NCI-H1092 (cell line): ENCODE measurements at places on chromosomes 3 and 15.

GRCh38 chr15:41443275-41443674, 26.4 kb downstream of the RTF1 start:
- DNase-seq, result no peak

DNA sequence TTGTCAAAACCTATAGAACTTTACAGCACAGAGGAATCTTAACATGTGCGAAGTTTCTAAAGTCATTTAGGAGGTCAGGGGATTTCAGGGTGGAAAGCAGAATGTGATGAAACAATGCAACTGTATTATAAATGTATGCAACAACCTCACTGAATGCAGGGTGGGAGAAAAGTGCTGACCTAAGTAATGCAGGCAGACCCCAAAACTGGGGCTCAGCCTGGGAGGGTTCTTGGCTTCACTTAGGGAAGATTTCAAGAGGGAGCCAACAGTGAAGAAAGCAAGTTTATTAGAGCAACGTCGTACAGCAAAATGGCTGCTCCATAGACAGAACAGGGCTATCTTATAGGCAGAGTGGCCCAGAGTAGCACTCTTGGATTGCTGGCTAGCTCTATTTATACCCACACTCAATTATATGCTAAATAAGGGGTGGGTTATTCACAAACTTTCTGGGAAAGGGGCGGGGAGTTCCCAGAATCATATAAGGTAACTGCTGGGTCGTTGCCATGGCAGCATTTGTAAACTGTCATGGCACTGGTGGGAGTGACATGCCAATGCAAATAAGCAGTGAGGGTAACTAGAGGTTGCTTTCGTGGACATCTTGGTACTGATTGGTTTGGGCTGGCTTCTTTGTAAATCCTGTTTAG, 14.2 kb upstream of the CAND2 start:
- no peak for DNase-seq

DNA sequence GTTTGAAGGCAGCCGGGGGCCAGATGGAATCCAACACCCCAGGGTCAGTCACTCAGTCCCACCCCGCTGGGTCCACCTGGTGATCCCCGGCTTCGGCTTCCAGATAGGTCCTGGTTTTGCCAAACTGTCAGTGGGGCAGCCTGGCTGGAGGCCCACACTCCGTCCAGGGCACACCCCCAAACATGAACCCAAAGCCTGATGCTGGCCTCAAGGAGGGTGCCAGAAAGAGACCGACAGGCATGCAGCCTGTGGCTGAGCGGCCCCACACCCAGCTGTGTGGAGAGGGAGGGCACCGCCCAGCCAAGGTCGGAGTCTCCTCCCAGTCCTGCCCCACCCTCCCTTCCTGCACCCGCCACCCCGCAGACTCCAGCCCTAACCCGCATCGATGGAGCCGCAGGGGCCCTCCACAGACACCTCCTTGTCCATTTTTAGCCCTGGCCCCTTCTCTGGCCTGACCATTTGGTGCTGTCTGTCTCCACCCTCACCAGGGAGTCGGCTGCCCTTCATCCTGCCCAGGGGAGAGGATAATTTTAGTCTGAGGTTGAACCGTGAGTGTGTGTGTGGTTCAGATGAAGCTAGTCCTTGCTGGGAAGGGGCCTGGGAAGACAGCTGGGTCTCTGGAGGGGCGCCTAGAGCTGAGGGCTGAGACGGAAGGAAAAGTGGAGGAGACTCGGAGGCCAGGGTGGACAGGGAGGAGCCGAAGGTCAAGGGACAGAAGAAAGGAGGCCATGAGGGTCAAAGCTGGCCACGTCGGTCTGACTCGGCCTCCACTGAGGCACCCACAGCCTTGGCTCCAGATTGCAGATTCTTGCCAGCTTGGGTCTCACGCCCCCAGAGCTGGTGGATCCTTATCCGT, 23.1 kb downstream of the TNK2 start:
- DNase-seq, result no peak

DNA sequence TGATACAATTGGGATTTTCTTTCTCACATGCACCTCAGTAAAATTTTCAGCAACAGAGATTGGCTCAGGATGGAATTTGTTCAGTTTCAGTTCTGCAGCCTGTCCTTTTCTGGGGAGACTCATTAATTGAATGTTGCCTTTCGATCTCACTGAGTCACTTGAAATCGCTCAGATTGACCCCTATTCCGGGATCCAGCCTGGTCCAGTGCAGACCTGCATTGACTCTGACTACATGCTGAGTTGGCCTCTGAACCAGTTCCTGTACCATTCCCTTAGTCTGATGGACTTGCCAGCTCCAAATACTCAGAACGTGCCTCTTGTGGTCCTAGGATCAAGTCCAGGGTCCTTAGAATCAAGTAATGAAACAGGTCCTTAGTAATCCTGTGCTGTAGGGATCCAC, 9.4 kb downstream of the IGF1R start:
- no peak for DNase-seq

DNA sequence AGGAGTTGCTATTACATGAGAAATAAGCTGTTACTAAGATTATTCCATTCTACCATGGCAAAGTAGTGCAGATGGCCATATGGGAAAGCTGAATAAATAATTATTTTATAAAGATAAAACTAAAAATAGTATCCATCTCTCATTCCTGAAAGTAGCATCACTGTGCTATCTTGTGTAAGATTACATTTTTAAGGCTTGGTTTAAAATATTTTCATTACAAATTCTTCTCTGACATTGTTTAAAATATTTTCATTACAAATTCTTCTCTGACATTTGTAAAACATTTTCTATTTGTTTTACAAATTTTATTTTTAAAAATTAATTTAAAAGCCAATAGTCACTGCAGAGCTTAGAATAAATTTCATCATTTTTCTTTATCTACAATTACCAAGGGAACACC, 665.5 kb upstream of the NAALADL2 start:
- no peak for DNase-seq

GRCh38 chr15:70376929-70377691, 279.4 kb upstream of the TLE3 start:
- DNase-seq, result peak; percentile 33

DNA sequence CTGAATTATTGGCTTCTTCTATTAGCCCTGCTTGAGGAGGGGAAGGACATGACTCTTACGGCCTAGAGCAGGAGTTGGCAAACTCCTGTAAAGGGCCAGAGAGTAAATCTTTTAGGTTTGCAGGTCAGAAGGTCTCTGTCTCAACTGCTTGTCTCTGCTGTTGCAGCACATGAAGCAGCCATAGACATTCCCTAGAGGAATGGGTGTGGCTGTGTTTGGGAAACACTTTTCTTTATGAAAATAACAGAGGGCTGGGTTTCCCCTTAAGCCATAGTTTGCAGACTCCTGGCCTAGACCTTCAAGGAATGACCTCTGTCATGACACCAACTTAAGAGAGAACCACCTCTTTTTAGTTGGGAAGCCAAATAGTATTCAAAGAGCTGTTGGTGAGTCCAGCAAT, 10.3 kb downstream of the TRAK1 start:
- no peak for DNase-seq

DNA sequence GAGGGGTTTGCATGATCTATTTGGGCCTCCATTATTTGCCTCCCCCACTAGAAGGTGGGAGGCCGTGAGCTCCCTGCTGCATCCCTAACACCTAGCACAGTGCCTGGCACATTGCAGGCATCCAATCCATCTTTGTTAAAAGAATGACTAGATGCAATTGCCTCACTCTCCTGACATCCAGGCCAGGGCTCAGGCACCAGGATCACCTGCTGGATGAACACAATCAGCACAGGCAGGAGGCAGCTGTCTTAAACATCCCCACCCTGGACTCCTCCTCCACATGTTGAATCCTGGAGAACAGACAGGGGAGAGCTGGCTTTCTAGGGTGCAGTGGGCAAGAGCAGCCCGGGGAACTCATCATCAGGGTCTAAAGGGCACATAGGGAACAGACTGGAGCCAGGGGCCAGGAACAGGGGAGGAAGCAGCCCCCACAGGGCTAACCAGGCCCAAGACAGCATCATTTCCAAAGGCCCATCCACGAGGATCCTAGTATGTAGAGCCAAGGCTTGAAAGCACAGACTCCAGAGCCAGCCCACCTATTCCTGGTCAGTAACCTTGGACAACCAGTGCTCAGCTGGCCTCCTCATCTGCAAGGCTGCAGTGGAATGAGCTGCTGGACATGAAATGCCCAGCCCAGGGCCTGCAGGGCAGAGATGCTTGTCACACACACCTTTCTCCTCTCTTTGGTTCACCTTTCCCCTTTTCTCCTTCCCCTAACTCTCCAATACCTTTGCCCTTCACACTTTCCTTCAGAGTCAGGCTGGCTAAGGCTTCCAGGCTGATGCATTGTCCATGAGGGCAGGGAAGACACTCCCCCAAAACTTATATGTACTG, 254.4 kb upstream of the TLE3 start:
- no peak for DNase-seq

DNA sequence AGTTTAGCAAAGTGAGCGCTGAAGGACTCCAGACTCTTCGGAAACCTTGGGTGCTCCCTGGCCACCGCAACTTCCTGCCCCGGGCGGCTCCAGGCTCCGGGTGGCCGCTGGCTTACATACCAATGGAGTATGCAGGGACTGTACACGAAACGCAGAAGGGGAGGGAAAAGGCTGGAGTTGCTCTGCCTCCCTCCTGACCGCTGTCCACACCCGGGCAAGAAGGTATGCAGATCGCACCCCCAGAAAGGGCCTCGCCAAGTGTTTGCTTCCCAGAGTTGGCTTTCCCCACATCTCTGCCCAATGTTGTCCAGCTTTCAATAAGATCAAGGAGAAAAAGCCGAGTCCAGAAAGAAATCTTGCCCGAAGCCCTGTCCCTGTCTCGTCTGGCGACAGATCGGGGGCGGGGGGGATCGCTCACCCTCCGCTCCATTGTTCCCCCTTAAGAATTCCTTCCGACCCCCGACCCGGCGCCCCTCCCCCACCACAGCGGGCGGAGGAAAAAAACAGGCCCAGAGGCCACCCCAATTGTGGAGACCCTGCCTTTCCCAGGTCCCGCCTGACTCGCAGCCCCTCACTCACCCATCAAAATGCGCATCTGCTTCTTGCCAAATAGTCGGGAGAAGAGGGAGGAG, 533 bp downstream of the ARF4 start:
- DNase-seq, result no peak

DNA sequence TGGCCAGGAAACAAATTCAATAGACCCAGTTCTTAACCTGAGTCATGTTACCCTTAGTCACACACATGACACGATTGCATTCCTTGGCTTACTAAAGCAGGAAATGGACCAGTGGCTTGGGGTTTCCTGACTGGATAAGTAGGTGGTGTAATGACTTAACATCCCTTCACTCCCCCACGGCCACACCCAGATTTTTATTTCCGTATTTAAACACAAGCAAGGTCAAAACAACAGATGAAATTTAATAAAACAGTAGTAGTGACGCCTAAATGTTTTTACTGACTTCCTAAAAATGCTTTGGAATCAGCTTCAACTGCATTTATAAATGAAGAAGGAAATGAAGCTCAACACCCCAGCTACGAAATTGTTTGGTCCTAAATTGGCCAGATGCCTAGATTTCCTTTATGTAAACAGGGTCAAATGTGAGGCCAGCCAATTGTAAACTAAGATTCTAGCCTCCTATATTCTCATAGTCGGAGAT, 324.3 kb downstream of the CHST2 start:
- DNase-seq, result no peak

GRCh38 chr3:10528046-10528445, 22.7 kb upstream of the ATP2B2 start:
- no peak for DNase-seq

GRCh38 chr3:197333901-197334639, 35.7 kb upstream of the DLG1 start:
- DNase-seq, result no peak

DNA sequence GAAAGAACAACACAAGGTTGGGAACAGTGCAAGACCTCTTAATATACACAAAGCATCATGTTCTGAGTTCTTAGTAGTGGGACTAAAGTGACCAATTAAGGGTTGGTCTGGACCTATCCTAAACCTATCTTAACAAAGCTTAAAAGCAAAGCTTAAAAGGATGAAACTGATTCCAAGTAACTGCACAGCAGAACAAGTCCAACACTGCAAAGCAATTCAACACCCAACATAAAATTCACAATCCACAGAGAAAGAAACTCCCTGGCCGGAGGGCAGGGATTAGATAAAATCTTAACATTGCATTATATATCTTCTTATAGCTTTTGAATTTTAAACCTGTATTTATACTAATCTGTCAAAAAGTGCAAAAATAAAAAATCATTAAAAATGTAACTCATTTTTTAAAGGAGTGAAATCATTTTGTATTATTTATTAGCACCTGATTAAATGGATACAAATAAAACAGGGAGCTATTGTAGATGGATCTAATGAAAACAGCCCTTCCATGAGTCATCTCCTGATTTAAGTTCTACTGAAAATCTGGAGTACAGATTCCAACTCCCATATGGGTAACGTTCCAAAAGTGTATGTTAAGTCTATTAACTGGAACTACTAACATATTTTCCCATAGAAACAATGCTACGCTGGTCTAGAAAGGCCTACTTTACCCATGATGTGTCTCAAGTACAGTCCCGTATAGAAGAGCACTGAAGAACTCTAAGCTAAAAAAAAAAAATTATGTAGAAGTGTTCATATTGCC, 34.9 kb downstream of the PIK3R4 start:
- DNase-seq, result no peak

DNA sequence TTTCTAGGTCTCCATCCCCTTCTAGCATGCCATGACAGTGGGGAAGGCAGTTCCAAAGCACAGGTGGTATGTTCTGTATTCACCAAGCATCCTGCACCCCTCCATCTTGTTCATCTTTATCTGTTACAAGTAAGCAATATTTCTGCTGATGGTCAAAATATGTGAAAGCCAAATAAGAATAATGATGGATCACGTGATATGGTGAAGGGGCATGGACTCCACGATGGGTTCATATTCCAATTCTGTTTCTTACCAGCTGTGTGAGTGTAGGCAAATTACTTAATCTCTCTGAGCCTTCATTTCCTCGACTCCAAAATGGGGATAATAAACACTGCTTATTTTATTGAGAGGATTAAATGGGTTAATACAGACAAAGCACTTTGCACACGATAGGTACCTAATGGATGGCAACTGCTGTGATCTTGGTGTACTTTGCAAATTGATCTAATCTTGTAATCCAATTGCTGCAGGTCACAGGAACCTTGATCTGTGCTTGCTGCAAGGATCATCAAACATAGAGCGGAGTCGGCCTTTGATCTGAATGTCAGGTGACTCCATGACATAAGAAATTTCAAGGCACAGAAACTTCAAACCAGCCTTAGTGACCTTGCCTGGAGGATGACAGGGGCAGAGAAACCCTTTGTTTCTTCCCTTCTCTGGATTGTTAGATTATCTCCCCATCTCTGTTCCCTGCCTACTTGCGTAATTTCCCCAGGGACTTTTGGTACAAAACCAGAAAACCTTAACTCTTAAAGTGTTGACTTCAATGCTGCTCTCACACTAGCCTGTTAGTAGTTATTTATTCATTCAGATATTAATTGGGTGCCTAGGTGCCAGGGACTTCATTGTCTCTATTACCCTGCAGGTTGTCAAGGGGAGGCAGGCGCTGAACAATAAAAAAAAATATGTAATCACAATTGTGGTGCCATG, 25.8 kb downstream of the SIAH2 start:
- DNase-seq, result no peak

GRCh38 chr3:42613462-42613861, 13.0 kb downstream of the NKTR start:
- no peak for DNase-seq

GRCh38 chr15:88288206-88288605, 31.7 kb upstream of the NTRK3 start:
- DNase-seq, result no peak

GRCh38 chr3:160127308-160127707, 97.9 kb upstream of the C3orf80 start:
- no peak for DNase-seq

GRCh38 chr3:53175613-53176540, 14.9 kb downstream of the PRKCD start:
- no peak for DNase-seq
